Activated effector memory CD4-positive, alpha-beta T cell treated with anti-CD3 and anti-CD28 coated beads, Interleukin-2, amount 50 U/mL, for 16 hours (primary cell): ENCODE measurements at places on chromosomes 7 and 10.

DNA sequence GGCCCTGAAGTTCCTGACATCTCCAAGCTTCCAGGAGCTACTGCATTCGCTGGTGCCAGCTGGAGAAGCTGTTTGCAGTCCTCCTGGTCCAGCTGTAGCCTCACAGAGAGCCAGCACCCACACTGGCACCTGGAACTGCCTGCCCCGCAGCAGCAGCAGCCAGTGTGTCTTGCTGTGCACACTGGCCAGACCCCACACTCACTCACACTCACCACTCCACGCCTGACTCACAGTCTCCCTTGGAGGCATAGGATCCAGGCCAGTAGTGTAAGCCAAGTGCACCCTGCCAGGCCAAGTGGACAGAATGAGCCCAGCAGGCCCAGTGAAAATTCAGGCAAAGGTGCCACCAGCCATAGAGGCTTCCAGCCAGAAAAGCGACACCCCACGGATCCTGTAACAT, 566.3 kb downstream of the GRM8 start:
- no peak for DNase-seq

- DNase-seq, result no peak
These were observed 5.2 kb downstream of the AGAP3 start for GRCh38 chr7:151091431-151091830.

GRCh38 chr10:36331121-36331520, 689.0 kb upstream of the FZD8 start:
- DNase-seq, result no peak

DNA sequence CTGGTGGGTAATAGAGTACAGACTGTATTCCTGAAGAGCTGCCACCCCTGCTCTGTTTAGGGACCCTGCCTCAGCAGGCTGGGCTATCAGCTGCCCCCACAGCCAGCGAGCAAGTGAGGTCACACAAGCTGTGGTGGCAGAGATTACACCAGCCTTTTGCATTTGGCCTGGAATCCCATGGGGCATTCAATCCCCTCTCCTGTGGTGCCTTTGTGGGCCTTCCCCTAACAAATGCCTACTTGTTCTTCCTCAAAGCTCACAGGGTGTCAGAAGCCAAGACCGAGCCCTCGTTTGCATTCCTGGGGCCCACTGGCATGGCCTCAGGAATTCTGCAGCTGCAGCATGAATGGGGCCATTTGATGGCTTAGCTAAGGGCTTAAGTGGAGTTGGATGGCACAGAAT, 212.7 kb upstream of the PHYHIPL start:
- DNase-seq, result no peak

DNA sequence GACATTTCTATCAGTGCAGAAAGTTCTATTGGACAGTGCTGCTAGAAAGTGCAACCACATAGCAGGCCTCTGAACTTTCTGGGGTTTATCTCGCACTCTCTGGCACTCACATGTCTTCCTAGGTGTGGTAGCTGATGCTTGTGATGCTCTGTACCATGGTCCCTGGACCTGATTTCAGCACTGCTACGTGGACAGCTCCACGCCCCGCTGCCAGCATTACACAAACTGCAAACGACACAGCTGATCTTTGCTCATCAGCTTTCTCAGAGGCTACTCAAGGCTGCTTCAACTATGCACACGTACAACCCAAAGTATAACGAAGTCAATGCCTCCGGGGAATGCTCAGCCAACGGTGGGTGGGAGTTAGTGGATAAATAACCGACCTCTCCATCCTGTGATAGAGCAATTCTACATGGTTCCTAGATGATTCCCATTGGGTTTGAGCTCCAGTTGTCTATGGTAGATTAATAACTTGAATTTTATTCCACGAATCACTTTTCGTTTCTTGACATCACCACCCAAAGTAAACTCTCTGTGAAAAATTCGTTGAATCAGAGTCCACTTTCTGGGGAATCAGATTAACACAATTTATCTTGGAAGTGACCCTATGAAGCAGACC, 302.5 kb downstream of the ACTR3B start:
- DNase-seq, result no peak

DNA sequence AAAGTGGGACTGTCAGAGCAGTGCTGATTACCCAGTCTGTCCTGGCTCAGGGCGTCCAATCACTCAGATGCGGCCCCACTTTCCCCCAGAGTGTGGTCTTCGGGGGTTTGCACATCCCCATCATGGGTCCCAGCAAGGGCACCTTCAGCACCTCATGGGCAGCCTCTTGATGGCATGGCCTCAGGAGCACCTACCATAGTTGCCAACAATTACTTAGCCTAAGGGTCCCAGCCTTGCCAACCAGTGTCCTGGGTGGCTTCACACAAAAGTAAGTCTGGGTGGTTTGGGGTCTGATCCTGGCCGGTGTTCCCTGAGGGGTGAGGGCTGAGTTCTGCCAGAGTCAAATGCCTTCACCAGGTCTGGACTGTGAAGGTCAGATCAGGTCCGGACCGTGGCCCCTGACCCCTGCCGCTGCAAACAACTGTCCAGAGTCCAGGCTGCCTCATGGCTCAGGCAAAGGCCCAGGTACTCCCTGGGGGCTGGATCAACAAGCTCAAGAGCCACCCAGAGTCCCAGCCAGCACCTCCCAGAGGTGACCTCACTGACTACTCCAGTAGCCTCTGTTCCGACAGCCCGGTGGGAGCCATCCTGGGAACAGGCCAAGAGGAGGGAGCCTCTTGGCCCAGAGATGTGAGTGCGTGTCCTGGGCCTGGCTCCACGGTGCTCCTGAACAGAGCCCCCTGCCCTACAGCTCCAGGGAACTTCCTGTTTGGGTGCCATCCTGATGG, 6.2 kb upstream of the MARVELD1 start:
- no peak for DNase-seq
